ENCODE measurements at places on chromosomes 11 and 22.

GRCh38 chr11:41222236-41222635, 237.2 kb downstream of the LRRC4C start:
- no peak for DNase-seq

DNA sequence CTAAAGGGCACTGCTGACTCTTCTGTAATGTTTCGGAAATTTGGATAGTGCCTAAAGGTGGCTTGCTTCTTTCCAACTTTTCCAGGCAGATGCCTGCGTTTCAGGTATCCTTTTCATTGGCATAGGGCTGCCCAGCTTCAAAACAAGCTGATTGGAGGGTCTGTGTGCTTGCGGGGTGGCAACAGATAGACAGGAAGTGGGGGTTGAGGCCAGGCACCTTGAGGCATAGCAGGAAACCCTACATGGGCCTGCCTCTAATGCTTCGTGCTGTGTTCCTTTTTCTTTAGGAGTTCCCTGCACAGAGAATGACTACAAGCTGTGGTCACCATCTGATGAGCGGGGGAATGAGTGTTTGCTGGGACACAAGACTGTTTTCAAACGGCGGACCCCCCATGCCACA, 92.2 kb upstream of the SORL1-AS1 start:
- DNase-seq, result no peak

DNA sequence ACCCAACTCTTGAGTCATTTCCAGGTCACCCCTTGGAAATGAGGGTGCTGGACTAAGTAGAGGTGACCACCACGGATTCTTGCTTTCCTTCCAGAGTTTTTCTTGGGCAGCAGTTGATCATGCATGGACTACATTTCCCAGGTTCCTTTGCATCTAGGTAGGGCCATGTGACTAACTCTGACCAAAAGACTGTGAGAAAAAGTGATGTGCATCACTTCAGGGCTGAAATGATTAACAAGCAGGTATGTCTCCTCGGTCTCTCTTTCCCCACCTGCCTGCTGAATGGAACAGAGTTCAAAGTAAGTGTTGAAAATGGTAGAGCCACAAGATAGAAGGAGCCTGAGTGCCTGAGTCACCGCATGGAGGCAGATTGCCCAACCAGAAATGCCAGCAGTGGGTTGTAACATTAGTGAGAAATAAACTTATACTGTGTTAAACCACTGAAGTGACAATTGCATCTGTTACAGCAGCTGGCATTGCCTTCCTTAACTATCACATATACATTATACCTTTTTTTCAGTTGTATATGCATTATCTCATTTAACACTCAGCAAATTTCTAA, 113.5 kb downstream of the MN1 start:
- no peak for DNase-seq

DNA sequence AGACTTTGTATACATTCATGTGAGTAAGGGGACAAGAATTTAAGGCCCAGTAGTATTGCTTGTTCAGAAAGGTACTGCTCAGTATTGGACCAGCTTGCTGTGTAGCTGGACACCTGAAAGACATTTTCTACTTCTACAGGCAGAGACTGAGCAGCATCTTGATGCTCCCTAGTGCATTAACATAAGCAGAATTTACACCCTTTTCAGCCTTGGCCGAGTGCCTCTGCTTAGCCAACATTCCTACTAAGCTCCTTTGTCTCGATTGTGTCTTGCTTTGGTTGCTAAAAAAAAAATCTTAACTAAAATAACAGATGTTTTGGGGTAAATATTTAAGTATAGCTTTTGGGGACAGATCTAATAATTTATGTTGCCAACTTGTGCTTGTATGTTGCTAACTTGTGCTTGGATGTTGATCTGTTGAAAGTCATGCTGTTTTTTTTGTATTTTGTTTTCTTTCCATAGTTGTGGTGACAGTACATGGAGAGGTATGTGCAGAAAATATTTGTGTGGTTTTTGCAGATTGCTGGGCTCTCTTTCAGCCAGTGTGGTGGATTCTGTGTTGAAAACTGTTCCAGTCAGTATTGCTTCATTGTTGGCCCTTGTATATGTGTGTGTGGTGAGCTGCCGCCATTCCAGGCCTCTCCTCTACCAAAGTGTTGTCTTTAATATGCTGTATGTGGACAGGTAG, 3.7 kb downstream of the PTS start:
- DNase-seq, result no peak

DNA sequence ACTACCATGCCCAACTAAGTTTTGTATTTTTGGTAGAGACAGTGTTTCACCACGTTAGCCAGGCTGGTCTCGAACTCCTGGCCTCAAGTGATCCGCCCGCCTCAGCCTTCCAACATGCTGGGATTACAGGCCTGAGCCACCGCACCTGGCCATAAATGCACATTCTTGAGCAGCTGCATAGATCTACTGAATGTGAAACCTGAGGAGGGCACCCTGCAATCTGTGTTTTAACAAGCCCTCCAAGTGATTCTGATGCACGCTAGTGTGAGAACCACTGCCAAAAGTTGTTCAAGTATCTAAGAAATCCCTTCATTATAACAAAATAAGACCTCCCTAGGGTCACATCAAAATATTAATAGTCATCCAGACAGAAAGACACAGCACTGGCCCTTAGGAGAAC, 89.3 kb downstream of the RDX start:
- no peak for DNase-seq

DNA sequence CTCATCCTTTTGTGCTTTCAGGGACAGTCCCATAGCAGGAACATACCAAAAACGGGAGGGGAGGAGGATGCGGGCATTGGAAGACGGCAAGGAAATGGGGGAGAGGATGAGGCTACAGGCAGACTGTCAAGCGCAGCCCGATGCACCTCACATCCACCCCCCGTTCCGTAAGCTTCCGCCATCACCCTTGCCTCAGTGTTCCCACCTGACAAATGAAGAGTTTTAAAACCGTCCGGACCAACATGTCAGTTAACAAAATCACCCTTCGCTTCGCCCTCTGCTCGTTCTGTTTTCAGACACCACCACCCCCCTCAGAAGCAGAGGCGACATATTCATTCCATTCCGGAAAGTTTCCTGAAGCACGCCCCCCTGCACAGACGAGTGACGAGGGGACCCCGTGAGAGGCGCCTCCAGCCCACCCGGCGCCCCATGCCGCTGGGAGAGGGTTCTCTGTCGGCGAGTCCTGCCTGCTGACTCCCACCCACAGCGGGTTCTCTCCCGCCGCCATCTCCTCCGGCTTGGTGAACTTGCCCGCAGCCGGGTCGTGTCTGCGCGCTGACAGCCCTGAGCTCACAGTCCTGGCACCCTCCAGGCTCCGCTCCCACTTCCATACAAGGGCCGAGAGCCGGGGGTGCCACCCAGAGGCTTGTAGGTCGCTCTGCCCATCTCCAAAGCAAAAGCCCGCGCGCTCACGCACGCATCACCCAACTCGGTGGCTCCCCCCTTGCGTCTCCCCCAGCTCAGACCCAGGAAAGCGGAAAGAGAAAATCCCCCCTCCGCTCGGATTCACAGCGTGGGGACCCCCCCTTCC, 1.5 kb downstream of the IGSF9B start:
- no peak for DNase-seq

GRCh38 chr11:58495906-58496305, 12.0 kb downstream of the OR5B21 start:
- DNase-seq, result no peak

DNA sequence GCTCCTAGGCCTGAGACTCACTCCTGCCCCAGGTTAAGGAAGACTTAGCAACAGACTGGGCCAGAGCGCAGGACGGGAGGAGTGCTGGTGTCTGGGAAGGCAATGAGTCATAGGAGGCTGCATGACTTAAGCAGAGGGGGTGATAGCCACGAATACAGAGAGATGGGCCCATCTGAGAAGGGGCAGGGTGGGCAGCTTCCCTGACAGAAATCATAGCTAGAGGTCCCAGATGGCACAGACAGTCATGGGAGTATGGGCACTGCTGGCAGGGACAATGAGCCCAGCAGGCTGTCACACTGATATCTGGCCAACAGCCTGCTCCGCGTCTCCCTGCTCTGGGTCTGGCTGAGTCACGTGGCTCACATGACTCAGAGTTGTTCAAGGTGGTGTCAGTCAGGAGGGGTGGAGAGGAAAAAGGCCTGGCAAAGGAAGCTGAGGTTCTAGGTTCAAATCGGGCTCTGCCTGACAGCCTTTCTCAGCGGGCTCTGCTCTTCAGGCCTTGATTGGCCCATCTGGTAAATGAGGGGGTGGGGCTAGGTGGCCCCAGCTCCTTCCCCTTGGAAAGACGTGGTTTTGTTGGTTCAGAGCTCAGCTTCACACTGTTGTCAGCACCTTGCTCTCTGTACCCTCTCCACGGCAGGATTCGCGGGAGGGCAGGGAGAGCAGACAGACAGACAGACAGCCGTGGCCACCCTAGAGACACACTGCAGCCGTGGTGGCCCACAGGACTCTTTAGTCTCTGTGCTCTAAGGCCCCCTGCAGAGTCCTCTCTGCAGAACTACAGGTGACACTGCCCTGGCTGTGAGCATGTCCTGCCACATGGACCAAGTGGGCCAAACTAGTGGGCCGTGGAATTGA, 47.8 kb downstream of the DBX1 start:
- DNase-seq, result peak; percentile 63

DNA sequence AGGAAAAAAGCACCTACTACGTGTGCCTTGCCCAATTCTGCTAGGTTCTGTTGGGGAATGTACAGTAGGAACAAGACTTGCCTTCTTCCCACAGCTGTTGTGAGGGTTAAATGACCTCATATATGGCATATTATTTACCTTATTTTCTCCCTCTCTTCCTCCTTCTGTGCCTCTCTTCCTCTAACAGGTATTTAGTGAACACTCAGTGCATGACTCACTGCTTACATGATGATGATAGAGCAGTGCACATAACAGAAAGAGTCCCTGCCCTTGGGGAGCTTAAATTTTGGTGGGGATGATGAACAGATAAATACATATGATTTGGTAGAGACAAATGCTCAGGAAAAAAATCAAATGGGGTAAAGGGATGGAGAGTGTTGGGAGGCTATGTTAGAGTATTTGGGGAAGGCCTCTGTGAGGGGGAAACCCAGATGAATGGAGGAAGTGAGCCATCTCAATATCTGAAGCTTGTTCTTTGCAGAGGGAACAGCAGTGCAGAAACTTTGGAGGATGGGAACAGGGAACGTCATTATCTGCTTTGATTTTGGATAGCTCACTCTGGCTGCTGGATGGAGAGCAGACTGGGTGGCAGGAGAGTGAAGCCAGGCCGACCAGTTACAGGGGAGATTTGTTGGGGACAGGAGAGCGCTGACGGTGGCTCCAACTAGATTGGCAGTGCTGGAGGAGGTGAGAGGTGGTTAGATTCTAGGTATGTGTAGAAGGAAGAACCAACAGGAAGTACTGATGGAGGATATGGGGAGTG, 95.5 kb upstream of the TENM4 start:
- no peak for DNase-seq

DNA sequence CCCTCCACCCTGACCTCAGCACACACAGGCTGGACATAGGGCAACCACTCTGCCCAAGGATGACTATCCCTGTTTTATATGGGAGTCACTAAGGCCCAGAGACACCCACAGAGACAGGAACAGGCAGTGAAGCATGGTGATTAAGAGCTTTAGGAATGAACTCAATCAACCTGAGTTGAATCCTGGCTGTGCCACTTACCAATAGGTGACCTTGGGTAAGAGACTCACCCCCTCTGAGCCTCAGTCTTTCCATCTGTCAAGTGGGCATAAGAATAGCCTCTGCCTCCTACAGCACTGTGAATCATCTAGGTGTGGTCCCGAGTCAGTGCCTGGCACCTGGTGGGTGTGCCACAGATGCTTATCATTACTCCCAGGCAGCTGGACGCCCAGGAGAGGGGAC, 6.8 kb downstream of the CRYBB1 start:
- no peak for DNase-seq

DNA sequence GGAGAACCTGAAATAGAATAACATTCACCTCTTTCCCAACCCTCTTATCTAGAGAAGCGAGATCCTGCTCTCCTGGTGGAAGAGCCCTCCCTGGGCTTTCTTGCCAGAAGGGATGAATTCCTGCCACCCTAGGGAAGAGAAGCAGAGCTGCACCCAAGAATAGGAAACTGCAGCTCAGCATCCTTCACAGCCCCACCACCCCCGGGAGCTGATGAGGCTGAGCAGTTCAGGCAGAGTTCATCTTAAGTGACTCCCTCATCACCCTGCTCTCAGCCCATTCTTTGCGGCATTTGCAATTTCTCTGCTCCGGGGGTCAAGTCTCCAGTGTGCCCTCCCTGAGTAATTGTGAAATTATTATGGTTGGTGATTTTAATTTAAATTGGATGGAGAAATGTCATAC, 514.9 kb downstream of the BUD13 start:
- no peak for DNase-seq

- DNase-seq, result no peak
Measured at GRCh38 chr11:119885067-119885466, 156.1 kb upstream of the NECTIN1 start.

- no peak for DNase-seq
Measured at GRCh38 chr22:49306632-49307480, 520.8 kb downstream of the BRD1 start.

- DNase-seq, result no peak
Measured at GRCh38 chr11:4184163-4184916, 89.7 kb downstream of the RRM1 start.

DNA sequence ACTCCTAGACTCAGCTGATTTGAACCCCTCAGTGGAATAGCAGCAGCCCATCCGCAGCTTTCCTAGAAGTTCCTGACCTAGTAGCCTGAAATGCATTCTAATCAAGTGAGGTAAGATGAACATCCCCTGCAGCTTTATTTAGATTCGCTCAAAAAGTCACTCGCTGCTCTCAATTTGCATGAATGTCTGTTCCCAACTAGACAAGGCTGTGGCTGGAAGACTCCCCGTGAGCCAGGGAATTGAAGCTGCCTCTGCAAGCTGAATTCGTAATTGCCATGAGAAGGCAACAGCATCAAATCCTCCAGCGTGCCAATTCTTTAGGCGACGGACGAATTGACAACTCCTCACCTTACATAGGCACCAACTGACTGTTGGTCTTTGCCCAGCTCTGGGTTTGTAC, 17.1 kb upstream of the SCN3B start:
- no peak for DNase-seq

- no peak for DNase-seq
Measured at GRCh38 chr11:72552399-72552910, 118.1 kb upstream of the CLPB start.

DNA sequence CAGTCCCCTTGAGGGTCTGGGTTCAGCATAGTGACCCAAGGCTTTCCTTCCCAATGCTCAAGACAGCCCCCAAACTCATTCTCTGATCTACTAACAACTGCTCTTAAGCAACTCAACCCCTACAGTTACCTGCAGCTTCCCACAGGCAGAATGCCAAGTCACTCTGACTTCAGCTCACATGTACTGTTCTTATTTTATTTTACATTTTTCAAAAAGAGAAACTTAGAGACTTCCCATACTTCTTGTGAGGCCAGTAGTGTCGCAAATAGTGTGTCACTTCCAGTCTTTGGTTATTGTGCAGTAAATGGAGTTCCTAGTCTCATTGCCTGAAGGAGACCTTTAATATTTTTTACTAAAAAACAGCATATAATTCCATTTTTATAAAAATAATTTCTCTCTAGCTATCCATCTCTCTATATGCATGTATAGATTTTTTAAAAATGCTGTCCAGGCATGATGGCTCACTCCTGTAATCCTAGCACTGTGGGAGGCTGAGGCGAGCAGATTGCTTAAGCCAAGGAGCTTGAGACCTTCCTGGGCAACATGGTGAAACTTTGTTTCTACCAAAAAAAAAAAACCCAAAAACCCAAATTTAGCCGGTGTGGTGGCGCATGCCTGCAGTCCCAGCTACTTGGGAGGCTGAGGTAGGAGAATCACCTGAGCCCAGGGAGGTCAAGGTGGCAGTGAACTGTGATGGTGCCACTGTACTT, 41.8 kb downstream of the ENTHD1 start:
- DNase-seq, result no peak

Data from NCI-H460 (cell line).